ENCODE measurements at places on chromosomes 16 and 17. TPM values are rescaled to one million over a fixed set of nuclear protein-coding genes. Genes with fewer than 3 reads are reported as not detected.

CCL14 gene
- total RNA-seq = not detected

- no peaks in the 10 kb centered on the region for H3K27me3 ChIP-seq
- DNase-seq = no peak
- no peaks in the 10 kb centered on the region for H3K4me1 ChIP-seq
- H3K4me3 ChIP-seq = no peak overlapping the region
- no peak overlapping the region for H3K27ac ChIP-seq
- no peaks in the 10 kb centered on the region for H3K36me3 ChIP-seq
Measured at GRCh38 chr17:2876467-2876866, 80.2 kb downstream of the RAP1GAP2 start.

GRCh38 chr17:17595755-17596154 lies 4.2 kb upstream of the PEMT start:
- no peak for DNase-seq
- H3K4me1 ChIP-seq = peaks cover 18% of the 10 kb centered on the region
- no peak overlapping the region for H3K4me3 ChIP-seq
- H3K27ac ChIP-seq = no peak overlapping the region
- H3K36me3 ChIP-seq = no peaks in the 10 kb centered on the region
- H3K27me3 ChIP-seq = no peaks in the 10 kb centered on the region

RSAD1 gene
- total RNA-seq = 26.6 TPM

CIITA gene
- total RNA-seq = 23.6 TPM

OR3A3 gene
- total RNA-seq = not detected
